Activated CD4-positive, alpha-beta T cell treated with anti-CD3 and anti-CD28 coated beads for 48 hours (primary cell): ENCODE measurements at places on chromosomes 6 and 20.

DNA sequence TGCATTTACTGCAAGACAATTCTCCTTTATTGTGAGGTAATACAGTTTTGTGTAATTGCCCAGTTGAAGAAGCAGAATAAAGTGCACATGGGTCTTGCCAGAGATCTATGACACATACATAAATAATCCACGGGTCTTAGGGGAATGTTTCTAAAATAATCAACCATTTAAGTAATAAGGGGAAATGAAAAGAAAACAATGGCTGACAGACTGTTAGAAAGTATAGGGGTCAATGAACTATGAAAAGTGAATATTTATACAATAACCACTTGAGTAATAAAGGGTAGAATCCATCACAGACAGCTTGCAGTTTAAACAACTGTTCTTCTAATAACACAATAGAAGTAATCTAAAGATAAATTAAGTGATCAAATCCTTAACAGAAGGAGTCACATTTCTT, 477.2 kb downstream of the EYS start:
- no peak for DNase-seq

DNA sequence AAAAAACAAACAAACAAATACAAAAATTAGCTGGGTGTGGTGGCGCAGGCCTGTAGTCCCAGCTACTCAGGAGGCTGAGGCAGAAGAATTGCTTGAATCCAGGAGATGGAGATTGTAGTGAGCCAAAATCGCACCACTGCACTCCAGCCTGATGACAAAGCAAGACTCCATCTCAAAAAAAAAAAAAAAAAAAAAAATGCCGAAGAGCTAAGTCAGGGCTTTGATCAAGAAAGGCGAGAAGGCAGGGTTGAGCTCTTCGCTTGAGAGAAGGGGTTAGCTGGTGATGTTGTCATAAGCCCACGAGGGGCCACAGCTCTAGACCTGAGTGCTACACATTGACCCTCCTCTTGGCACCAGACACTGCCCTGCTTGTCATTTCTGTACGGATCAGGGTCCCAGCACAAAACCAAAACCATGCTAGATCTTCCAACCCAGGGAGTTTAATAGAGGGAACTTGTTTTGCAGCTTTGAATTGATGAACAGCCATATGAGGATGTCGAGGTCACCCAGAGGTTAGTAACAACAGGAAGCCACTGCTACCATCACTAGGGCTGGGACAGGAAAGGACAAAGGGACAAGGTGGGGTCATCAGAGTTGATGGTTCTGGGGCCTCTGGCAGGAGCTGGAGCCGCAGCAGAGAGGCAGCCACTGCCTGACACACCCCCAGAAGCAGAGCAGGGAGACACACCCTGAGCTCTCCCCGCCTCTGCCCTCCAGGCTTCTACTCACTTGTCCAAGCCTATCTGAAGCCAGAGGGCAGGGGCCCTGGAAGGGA, 122.7 kb downstream of the SNX5 start:
- DNase-seq, result no peak

- peak; percentile 26 for DNase-seq
Measured at GRCh38 chr6:43368259-43369160, 937 bp downstream of the ZNF318 start.

GRCh38 chr20:16059841-16060240, 513.4 kb downstream of the KIF16B start:
- no peak for DNase-seq

GRCh38 chr6:148358196-148358785, 15.7 kb downstream of the SASH1 start:
- no peak for DNase-seq

DNA sequence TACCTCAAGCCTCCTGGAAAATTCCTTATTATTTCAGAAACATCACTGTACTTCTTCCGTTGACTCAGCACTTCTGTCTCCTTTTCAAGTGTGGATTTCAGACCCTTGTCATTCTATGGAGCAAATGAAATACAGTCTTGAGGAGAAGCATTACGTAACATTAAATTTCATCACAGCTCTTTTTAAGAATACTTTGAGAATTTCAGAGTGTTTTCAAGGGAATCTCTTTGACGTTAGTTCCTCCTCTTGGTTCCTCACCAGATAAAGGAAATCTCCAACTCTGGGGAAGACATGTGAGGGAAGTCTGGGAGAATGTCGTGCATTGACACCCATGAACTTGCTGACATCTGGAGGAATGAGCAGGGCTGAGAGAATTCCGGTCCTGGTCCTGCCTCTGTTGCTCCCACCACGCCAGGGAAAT, 32.3 kb downstream of the UST start:
- no peak for DNase-seq

GRCh38 chr6:89117211-89118108, at the start of gene SRSF12:
TSS of gene SRSF12 (minus strand) at chr6:89118071. CDS start at chr6:89117887, 184 bp downstream.
- peak; percentile 34 for DNase-seq

- no peak for DNase-seq
Measured at GRCh38 chr20:62659488-62660239, 17.4 kb downstream of the SLCO4A1 start.

- no peak for DNase-seq
Measured at GRCh38 chr6:114119056-114119455, 148.1 kb upstream of the HDAC2 start.

DNA sequence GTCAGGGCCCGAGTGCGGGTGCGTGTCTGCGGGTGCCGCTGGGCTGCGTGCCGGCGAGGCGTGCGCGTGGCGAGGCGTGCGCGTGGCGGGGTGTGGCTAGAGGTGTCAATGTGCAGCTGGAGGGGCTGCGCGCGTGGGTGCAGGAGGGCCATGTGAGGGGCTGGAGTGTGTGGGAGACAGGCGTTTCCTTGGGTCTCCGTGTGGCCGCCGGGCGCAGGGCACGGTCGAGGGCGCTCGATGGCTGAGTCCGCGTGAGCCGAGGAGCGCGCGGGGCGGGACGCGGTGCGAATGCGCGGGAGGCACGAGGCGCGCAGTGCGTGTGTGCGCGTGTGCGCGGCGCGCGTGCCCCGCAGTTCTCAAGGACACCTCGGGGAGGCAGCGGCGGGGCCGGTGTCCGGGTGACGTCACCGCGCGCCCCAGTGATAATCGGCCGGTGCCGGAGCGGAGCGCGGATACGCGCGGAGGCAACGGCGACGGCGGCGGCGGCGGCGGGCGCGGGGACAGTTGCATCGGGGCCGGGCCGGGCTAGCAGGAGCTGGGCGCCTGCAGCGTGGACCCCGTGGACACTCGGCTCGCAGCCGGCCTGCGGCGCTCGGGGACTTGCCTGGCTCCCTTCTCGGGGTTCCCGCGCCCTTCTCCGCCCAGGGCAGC, 38.7 kb downstream of the YTHDF1 start:
- DNase-seq, result peak; percentile 56

- DNase-seq, result no peak
Measured at GRCh38 chr6:1614448-1615150, 4.9 kb downstream of the FOXC1 start.

DNA sequence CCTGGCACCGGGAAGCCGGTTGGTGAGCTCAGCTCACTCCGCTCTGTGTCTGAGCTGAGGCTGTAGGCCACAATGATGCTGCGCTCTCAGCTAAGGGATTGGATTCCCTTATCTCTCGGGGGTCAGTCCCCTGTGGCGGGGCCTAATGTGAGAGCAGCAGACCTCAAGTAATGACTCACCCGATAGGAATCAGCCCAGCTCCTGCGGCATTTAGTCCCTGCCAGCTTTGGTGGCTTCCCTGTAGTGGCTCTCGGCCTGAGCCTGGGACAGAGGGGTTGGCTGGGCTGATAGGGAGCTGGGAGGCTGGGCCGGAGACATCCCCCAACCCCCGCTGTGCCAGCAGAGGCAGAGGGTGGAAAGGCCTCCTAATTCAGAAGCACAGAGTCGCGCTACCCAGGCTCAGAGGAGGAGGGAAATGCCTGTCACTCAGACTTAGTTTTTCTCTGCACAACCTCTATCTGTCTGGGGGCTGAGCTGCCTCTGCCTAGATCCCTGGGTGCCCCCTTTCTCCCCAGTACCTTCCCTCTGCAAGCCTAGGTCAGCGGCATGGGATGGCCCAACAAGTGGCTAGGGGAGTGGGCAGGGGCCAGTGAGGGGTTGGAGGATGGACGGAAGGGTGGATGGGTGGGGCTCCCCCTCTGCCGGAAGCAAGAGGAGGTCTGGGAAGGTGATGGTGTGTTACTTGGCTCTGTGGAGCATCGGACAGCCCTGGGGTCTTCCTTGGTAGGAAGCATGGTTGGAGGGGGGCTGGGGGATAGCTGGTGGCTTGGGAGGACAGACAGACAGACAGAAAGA, 92.2 kb downstream of the CDH22 start:
- no peak for DNase-seq

- DNase-seq, result no peak
Measured at GRCh38 chr20:16916165-16916564, 168.0 kb downstream of the OTOR start.

- peak; percentile 88 for DNase-seq
Measured at GRCh38 chr6:15691250-15691869, 28.5 kb upstream of the DTNBP1 start.

DNA sequence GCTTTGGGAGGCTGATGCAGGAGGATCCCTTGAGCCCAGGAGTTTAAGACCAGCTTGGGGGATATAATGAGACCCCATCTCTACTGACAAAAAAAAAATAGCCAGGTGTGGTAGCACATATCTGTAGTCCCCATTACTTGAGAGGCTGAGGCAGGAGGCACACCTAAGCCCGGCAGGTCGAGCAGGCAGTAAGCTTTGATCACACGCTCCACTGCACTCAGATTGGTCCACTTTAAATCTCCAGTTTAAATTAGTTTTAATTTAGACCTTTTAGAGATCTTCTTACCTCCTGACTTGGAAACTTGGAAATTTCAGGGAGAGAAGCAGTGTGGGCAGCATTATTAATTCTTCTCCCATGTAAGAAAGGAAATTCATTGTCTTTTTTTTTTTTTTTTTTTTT, 16.8 kb upstream of the PLCB4 start:
- DNase-seq, result no peak

DNA sequence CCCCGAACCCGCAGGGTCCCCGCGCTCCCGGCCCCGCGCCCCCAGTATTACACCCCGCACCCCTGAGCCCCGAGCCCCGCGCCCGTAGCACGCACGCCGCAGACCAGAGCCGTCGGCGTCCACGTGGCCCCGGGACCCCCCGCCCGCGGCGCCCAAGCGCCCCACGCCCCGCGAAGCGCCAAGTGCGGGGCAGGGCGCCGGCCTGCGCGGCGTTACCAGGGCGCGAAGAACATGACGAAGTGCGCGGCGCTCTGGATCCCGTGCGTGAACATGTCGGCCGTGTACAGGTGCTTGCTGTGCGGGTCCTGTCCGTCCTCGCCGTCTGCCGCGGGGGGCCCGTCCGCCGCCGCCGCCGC, 312 bp downstream of the TXNDC5 start:
- DNase-seq, result no peak

- DNase-seq, result no peak
Measured at GRCh38 chr6:129704708-129705107, 5.3 kb downstream of the ARHGAP18 start.

DNA sequence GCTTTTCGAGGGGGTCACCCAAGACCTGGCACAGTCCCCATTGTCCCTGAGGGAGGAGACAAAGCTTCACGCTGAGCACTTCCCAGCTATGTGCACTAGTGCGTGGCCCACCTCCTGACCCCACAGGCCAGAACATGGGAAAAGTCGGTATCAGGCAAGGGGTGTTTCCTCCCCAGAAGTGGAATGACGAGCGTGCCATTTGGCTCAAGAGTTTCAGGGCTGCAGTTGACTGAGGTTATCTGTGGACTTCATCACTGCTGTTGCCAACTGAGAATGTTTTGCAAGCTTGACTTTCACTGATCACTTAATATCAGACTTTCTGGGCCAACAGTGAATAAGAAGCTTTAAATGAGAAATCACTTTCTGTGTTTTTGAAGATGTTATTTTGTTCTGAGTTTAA, 137.0 kb upstream of the AFDN start:
- no peak for DNase-seq

- no peak for DNase-seq
Measured at GRCh38 chr6:44111434-44112417, 15.5 kb downstream of the MRPL14 start.

GRCh38 chr20:15039088-15039752, 701.8 kb upstream of the FLRT3 start:
- DNase-seq, result no peak

DNA sequence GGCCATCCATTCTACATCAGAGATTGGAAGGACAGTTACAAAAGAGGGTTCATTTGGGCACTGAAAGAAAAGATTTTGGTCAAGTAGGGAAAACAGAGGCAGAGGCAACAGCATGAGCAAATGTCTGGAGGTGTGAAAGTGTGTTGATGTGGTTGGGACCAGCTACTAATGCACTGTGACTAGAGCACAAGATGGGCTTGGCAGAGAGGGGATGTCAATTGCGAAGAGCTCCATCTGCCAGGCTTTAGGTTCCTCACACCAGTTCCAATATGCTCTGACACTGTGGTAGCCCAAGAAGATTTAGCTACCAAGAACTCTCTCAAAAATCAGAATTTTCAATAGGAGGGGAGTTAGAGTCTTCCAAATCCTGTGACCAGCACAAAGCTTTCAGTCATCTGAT, 42.1 kb downstream of the TRAF3IP2 start:
- DNase-seq, result no peak

DNA sequence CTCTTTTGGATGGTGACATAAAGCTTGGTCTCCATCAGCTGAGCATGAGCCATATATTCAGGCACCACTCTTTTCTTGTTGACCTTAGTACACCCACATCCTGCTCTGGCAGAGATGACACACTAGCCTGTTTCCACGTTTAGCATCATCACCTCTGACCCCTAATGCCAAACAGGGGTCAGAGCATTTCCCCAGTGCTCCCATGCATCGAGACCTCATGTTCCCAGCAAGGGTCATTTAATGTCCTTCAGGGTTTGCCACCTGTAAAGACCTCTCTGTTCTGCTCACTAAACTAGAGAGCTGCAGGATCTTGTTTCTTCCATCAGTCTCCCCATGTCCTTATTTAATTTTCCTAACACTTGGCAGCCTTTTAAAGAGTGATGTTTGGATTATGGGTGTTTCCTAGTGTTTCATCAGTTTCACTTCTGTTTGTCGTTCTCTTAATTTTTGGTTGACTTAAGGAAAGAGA, 97.5 kb downstream of the AIG1 start:
- no peak for DNase-seq

- no peak for DNase-seq
Measured at GRCh38 chr20:2331901-2332565, 36.2 kb downstream of the TGM3 start.

DNA sequence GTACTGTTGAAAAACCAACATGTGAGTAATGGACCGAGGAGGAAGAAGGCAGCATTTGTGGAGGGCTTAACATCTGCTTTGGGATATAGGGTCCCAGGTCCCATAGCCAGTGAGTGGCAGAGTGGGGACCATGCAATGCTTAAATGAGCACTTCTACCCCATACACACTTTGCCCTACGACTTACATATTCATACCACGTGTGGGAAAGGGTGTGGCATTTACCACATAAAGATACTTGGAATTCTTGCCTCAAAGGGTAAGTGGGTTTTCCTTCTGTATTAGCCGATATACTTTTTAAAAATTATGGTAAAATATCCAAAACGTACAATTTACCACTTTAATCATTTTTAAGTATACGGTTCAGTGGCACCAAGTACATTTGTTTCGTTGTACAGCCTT, 199.3 kb downstream of the BACH2 start:
- no peak for DNase-seq
